ENCODE measurements at places on chromosomes 6 and 20.

DNA sequence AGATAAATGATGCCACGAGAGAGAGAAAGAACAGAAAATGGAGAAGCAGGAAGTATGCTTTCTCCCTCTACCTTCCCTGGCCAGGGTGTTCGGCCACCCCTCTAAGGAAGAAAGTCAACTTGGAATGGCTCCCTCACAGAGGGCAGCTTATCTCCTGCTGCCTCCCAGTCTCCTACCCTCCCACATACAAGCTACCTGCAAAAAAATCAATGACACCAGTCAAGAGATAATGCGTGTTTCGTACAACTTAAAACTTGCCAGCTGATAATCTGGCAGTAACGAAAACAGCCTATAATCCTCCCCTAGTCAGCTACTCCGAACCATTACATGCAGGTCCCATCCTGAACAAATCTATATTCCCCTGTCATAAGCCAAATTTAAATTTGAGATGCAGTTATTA lies 61.7 kb downstream of the BTBD9 start:
- no peak for DNase-seq

GRCh38 chr6:1491591-1492319 lies 102.4 kb downstream of the FOXF2 start:
- no peak for DNase-seq

GRCh38 chr20:14360416-14360815 lies 23.0 kb upstream of the FLRT3 start:
- DNase-seq: no peak

DNA sequence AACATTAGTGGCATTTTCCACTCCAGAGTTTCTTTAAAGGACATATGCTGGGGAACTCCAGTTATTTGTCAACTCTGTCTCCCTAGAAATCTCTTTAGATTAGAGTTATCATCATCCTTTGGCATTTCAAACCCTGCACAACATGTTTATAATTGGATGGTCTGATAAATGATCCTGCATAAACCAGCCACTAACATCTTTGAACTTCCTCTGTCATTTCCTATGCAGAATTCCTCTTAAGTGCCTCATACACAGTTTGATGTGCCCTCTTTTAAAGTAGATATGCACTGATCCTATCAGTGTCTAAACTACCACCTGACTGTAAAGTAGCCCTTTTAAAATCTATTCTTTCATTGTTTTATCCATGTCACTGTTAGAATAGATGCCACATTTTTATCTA lies 306.3 kb upstream of the IRAK1BP1 start:
- no peak for DNase-seq

DNA sequence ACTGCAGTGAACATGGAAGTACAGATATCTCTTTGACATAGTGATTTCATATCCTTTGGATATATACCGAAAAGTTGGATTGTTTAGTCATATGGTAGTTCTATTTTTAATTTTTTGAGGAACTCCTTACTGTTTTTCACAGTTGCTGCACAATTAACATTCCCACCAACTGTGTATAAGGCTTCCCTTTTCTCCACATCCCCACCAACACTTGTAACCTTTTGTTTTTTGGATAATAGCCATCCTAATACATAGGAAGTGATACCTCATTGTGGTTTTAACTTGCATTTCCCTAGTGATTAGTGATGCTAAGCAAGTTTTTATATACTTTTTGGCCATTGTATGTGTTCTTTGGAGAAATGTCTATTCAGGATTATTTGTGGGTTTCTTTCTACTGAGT lies 45.1 kb upstream of the TENT5A start:
- DNase-seq: no peak

All from iPS-NIHi11 (cell line).